ENCODE measurements at places on chromosomes 3 and 15.
A peak's percentile ranks its signal among the peaks of the same experiment; 100 is the strongest.

GRCh38 chr3:149603126-149604074 is 54.4 kb downstream of the WWTR1 start:
- DNase-seq = peak; percentile 79

- no peak for DNase-seq
These were observed 67.0 kb downstream of the IMPG2 start for GRCh38 chr3:101253396-101253795.

GRCh38 chr3:97817965-97818364 is 3.8 kb upstream of the CRYBG3 start:
- DNase-seq = no peak

DNA sequence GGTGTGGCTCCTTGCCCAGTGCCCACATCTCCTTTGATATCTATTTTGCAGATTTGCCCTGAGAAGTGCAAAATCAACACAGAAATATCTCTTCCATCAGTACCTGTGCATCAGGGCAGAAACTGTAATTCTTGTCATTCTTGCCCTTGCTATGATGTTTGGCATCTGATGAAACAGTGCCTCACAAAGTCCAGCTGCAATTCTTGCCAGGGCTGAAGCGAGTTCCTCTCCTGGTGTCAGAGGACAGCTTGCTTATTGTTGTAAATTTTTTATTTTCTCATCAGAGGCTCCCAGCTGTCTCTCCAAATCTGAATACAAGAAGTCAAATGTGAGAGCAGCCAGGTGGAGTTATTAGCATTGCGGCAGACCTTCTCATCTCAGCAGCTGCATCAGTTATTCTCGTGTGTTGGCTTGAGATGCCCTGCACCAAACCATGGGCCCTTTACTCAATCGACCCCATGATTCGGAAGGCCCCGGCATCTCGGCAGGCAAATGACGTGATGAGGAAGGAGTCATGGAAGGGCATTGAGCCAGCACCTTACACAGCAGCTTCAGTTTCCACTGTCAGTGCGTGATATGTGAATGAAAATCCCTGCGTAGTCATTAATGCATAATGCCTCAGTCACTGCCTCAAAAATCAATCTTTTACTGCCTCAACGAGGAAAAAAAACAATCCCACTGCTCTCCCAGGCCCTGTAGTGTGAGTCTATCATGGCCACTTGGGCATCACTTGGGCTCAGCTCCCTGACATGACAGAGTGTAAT is 93.4 kb downstream of the CCNL1 start:
- DNase-seq = peak; percentile 23

DNA sequence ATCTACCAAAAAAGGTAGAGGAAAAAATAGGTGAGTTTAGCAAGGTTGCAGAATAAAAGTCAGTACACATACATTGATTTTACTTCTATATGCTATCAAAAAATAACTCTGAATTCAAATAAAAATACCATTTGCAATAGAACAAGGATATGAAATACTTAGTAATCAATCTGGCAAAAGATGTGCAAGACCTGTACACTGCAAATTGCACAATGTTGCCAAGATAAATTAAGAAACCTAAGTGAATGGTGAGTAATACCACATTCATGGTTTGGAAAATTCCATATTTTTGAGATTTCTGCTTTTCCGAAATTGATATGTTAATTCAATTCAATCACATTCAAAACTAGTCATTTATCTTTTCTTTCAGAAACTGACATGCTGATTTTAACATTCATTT is 464.8 kb downstream of the EPHA3 start:
- peak; percentile 67 for DNase-seq

- DNase-seq = peak; percentile 100
These were observed 43.6 kb upstream of the CTSH start for GRCh38 chr15:78988361-78988911.

DNA sequence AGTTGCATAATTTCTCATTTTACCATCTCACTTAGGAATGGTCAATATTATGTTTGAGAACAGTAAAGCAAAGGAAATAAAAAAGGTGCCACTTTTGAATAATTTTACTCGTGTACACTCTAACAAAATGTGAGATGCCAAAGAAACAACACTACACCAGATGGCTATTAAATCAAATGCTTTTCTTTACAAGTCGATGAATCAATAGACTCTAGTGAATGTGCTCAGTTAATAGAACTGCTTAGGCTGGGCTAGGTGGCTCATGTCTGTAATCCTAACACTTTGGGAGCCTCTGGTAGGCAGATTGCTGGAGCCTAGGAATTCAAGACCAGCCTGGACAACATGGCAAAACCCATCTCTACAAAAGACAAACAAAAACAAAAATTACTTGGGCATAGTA is 87.9 kb downstream of the ZNF609 start:
- DNase-seq = no peak

GRCh38 chr3:125383744-125384143 is 8.6 kb upstream of the ZNF148 start:
- no peak for DNase-seq

DNA sequence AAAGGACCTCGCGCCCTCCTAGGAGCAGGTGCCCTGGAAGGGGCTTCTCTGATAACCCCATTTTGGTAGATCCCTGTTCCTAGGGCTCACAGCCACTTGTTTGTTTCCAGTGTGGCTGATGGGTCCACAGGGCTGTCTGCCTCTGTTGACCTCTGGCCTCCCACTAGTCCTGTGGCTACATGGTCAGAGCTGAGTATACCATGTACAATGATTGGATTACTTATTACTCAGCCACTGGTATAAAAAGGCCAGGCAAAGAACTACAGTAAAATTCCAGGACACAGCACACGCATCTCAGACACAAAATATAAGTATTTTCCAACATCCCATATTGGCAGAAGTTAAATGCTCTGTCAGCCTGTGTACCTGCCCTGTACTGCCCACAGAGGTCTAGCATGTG is 277.3 kb downstream of the GABRG3 start:
- DNase-seq = no peak

DNA sequence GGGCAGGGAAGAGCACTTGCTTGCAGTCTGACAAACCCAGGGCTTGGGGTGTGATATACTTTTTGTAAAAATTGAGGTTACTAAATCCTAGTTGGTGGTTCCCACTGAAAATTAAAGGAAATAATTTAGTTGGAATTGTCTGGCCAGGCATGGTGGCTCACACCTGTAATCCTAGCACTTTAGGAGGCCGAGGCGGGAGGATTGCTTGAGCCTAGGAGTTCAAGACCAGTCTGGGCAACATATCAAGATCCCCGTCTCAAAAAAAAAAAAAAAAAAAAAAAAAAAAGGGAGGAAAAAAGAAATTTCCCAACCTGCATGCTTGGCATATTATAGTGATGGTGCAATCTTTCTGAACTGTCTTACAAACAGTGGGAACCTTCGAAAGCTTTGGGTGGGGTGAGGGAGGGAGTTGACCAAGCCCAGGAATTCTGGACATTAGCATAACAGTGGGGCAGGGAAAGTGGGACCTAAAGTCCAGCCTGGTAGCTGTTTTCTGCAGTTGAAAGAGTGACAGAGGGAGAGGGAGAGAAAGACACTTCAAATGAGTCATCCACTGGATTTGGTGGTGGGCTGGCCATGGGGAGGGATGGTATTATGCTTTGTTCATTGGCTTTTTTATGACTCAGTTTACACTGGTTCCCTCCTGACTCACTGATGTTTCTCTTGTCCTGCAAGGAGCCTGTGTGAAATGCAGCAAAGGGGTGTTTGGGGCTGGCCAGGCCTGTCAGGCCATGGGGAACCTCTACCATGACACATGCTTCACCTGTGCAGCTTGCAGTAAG is 41.1 kb downstream of the LIMD1 start:
- DNase-seq = peak; percentile 94

DNA sequence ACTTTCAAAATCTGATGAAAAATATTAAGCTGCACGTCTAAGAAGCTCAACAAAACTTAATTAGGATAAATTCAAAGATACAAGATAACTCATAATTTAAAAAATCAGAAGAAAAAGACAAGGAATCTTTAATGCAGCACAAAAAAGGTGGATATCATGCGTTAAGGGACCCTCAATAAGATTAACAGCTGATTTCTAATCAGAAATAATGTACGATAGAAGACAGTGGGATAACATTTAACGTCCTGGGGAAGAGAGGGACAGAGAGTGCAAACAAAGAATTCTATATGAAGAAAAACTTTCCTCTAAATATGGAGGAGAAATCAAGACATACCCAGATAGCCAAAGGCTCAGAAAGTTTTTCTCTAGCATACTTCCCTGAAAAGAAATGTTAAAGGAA is 519.5 kb downstream of the PYDC2 start:
- no peak for DNase-seq

DNA sequence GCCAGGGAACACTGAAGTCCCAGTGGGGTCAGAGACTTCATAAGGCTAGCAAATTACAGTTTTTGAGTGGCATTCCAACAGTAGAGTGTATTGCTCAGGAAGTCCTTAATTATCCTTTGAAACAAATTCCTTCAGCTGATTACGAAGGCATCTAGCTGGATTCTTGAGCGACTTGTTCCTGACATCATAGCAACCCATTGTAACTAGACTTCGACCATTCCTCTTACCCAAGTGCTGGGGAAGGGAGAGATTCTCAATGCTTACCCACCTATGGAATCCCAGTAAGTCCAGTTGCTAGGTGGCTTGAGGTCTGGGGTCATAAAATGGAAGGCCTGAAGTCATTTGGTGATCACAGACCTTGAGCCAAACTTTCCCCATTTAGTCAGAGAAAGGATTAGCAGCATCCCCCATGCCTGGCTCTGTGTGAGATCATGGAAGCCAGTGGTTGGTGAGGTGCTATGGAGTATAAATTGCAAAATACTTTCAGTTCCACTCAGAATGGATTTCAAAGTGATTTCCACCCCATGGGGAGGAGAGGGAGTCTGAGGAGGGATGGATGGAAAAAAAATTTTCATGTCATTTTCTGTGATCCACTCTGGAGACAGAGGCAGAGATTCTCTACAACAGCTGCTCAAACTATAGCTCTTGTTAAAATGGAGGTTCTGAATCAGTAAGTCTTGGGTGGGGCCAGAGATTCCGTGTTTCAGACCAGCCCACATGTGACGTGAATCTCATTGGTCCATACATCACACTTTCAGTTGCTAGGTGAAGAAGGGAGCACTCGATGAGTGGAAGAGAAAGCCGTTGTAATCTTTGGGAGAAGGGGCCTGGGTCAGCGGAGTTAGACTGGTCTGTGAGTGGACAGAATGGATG is 45.7 kb downstream of the CD86 start:
- peak; percentile 35 for DNase-seq

- DNase-seq = no peak
These were observed 26.3 kb upstream of the GMPPB start for GRCh38 chr3:49750056-49750455.

DNA sequence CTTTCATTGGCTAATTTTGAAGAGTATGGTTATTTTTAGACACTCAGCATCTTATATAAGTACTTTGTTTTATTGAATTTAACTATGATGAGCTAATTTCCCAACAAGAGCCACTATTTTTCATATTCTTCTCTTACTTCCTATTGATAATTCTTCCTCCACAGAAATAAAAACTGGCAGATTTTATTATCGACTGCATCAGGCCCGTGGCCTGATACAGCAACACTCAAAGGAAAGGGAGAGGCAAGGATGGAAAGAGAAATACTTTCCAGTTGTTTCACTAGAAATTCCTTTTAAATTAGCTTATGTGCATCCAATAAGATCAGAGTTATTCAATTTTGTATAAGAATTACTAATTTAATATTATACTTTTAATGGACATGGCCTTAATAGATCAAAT is 886.3 kb downstream of the ROBO1 start:
- DNase-seq = no peak

DNA sequence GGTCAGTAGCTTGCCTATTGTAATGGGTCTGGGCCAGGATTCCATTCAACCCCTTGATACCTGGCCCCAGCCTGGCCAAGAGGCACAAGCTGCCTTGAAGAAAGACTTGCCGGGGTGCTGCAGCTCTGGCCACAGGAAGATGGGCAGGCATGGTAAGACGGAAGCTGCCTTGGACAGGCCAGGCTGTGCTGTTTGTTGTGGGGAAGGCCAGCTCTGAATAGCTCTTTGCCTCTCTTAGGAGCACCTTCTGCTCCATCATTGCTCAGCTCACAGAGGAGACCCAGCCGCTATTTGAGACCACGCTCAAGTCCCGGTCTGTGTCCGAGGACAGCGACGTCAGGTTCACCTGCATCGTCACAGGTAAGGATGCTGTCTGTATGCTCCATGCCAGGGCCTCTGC is 10.1 kb downstream of the ALPK3 start:
- DNase-seq = no peak

DNA sequence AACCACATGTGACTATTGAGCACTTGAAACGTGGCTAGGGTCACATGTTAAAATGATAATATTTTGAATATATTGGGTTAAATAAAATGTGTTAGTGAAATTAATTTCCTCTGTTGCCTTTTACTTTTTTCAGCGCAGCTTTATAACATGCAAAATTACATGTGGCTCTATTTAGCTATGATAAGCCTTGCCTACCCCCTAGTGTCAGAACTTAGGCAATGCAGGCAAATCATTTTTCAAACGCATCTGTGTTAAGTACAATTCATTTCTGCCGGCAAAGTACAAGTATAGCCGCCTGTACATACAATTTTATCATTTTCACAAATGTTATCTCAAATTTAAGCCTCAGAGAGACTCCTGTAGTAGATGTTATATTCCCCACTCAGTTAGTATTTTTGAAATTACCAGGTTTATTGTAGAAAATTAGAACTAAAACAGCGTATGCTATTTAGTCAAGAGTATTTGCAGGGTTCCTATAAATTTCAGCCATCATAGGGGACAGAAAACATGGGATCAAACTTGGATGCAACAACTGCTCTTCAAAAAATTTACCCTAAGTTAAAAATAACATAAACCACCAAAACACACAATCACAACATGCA is 56.1 kb downstream of the TAFA4 start:
- DNase-seq = peak; percentile 69

DNA sequence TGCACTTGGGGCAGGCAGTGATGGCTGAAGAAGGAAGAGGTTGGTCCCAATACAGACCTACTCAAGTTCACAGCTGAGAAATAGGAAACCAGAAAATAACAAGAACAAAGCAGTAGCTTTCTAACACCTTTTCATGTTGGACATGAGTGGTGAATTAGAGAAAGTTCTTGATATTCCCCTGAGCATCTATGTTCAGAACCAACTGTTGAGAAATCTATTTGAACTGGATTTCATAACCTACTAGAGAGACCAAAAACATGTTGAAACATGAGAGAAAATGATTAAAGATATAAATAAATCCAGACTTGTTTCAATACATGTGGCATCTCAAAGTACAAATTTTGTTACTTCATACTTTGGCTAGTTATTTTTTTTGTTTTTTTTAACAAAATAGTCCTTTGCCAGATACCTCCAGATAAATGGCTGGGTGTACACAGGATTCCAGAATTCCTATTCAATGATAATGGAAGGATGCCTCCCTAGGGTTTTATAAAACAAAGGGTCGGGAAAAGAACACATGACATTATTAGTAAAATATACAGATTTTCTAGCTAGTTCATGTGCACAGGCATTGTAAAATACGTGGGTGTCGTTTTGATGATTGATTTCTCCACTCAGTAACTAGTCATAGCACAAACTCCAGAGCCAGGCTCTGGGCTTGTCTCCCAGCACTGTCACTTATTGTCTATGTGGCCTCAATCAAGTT is 34.4 kb upstream of the TNFSF10 start:
- peak; percentile 79 for DNase-seq

- peak; percentile 52 for DNase-seq
These were observed 103.5 kb downstream of the IMPG2 start for GRCh38 chr3:101216710-101217465.

GRCh38 chr3:100518983-100519382 is 26.6 kb downstream of the TMEM45A start:
- peak; percentile 94 for DNase-seq

Measured in amniotic epithelial cell (primary cell).